ENCODE measurements at places on chromosomes 6 and 20. TPM values are rescaled to one million over a fixed set of nuclear protein-coding genes. Genes with fewer than 3 reads are reported as not detected.

- peak within 1 kb of the TSS; percentile 64 for H3K4me3 ChIP-seq
- H3K36me3 ChIP-seq = no peaks in the 10 kb centered on the region
- DNase-seq = peak; percentile 45
- peaks cover 13% of the 10 kb centered on the region for H3K4me1 ChIP-seq
These were observed at the start of gene PRSS35 for GRCh38 chr6:83511901-83512681. Gene PRSS35, plus strand, starts transcription at chr6:83512534. Its CDS starts 10,908 bp downstream, at chr6:83523442.

DNA sequence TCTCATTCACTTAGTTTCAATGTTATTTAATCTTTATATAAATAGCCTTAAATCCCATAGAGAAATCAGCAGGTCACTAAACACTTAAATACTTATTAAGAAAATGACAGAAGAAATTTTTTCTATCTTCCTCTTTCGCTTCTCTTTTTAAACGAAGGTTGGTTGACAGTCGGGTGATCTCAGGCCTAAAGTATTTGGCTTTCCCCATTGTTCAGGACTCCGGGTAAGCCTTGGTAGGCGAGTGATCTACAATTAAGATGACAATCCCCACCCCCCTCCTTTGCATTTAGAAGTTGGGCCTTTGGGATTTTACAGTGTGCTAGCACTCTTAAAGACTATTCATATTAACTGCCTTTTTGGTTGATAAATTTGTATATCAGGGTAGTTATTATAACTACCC lies 19.7 kb upstream of the UTRN start:
- H3K27ac ChIP-seq = peak overlapping the region; percentile 89
- DNase-seq = no peak
- peaks cover 36% of the 10 kb centered on the region for H3K4me1 ChIP-seq
- no peak overlapping the region for H3K4me3 ChIP-seq
- no peaks in the 10 kb centered on the region for H3K36me3 ChIP-seq

GRCh38 chr6:143007646-143008045 lies 53.0 kb upstream of the AIG1 start:
- H3K27ac ChIP-seq = no peak overlapping the region
- H3K4me3 ChIP-seq = no peak overlapping the region
- no peaks in the 10 kb centered on the region for H3K4me1 ChIP-seq
- H3K27me3 ChIP-seq = no peaks in the 10 kb centered on the region
- DNase-seq = no peak

GRCh38 chr6:31918069-31918720 lies 9.3 kb upstream of the C2 start:
- H3K27me3 ChIP-seq = peaks cover 7% of the 10 kb centered on the region
- no peak overlapping the region for H3K27ac ChIP-seq
- H3K4me1 ChIP-seq = no peaks in the 10 kb centered on the region
- DNase-seq = no peak
- H3K4me3 ChIP-seq = no peak overlapping the region
- no peaks in the 10 kb centered on the region for H3K36me3 ChIP-seq

- no peaks in the 10 kb centered on the region for H3K4me1 ChIP-seq
- no peak overlapping the region for H3K4me3 ChIP-seq
- no peak overlapping the region for H3K27ac ChIP-seq
- H3K27me3 ChIP-seq = no peaks in the 10 kb centered on the region
- H3K36me3 ChIP-seq = no peaks in the 10 kb centered on the region
These were observed 154.0 kb downstream of the MBOAT1 start for GRCh38 chr6:20058121-20058905.

CLVS2 gene
- total RNA-seq = 0.05 TPM

DNA sequence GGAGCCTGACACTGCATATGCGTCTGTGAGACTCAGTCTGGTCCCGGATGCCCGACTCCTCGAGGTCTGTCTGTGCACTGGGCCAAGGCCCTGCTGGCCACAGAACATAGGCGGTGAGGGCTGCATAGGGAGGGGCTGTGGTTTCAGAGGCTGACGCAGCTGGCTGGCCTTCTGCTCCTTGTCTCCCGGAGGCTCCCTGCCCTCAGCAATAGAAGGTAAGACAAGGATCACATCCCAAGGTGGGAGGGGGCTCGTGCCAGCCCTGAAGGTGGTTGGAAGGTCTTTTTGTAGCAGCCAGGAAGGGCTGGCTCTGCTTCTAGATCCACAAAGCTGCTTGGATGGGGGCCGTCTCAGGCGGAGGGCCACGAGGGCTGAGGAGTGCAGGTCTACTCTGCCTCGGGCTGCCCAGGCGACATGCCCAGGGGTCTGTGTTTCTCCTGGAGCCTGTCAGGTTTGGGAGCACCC lies 239.8 kb upstream of the SULF2 start:
- no peak overlapping the region for H3K4me3 ChIP-seq
- no peaks in the 10 kb centered on the region for H3K36me3 ChIP-seq
- peaks cover 52% of the 10 kb centered on the region for H3K27me3 ChIP-seq
- DNase-seq = no peak
- H3K27ac ChIP-seq = no peak overlapping the region

GRCh38 chr20:13336308-13337089 lies 115.4 kb downstream of the ISM1 start:
- no peak overlapping the region for H3K4me3 ChIP-seq
- no peak for DNase-seq
- no peaks in the 10 kb centered on the region for H3K27me3 ChIP-seq
- H3K27ac ChIP-seq = no peak overlapping the region

Measured in left ventricle myocardium inferior (tissue), 1 donor.